ENCODE measurements at places on chromosomes 11 and 22.

DNA sequence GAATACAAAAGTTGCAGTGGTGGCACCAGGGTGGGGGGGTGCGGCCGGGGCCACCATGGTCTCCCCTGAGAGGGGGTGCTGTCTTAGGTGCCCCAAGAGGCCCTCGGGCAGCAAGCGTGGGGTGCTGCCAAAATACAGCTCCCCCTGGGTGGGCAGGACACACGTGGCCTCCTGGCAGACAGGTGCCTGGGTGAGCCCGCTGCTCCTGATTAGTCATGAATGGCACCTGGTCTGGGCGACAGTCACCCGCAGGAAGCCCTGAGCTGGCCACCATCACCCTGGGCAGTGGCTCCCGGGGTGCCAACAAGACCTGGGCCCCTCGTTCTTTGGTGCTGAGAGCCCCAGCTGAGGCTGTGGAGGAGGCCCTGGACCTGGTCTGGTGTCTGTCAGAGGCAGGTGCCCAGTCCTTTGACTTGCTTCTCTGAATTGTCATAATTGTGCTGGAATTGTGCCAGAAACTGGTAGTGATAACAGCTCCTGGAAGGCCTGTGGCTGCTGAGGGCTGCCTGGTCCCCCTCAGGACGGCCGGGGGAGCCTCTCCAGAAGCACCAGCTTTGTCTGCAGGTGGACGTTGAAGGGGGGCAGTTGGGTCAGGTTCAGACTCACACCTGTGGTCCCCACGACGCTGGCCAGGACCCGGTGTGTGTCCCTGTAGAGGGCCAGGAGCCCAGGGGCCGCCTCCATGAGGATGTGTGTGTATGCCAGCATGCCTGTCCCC is 14.8 kb downstream of the ALG12 start:
- no peak for DNase-seq

DNA sequence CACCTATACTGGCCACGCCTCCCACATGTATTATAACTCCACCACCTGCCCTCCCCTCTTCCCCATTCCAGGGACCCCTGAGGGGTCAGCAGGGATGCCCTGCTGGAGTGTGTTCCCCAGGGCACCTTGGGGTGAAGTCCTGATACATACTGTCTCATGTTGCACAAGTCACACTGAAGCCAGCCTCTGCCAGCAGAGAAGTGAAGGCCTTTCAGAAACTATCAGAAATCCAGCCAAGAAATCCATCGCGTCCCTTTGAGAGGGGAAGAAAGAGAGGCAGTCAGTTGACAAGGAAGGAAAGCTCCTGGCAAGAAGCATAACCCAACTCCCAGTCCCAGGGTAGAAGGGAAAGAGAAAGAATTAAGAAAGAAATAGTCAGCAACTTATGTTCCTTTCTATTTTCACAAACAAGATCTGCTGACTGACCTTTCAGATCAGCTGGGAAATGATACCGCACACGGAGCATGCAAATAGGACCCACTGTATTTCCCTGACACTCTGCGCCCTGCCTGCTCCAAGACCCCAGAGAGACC is 45.2 kb downstream of the SC5D start:
- no peak for DNase-seq

- DNase-seq: no peak
These were observed 48.9 kb downstream of the APOL1 start for GRCh38 chr22:36301851-36302250.

- no peak for DNase-seq
These were observed 18.3 kb upstream of the SHISAL1 start for GRCh38 chr22:44330744-44331660.

DNA sequence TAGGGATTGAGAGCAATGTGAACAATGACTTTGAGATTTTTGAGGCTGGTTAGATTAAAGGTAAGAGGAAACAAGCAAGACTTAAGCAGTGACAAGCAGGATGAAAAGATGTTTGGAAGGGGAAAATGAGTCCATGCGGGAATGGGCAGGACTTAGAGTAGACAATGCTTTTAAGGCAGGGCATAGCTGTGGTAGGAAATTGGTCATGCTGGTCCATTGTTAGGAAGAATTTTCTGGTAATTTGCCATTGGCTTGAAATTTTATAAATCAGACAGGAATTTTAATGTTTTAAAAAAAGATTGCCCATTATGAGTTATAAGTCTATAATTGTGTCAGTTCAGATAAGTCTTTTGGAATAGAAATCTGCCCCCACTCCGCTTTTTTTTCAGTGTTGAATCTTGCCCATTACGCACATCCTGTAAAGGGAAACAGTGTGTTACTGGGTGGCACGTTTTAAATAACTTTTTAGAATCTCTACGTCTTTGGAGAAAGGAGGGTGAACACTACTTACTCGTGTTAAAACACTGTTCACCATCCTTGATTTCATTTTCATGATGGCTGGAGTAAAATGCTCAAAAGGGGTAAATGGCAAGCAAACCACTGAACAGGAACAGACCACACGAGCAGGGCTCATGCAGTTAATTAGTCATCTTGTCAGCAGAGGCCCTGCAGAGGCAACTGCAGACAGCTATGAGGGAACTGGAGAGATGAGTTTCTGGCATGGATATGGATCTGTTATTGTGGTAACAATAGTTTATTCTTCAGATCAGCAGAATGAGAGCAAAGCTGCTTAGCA is 25.0 kb downstream of the SWAP70 start:
- DNase-seq: no peak

- no peak for DNase-seq
These were observed 163.1 kb downstream of the ETS1 start for GRCh38 chr11:128424271-128424711.

- DNase-seq: no peak
These were observed 25.9 kb upstream of the CCDC34 start for GRCh38 chr11:27388869-27389268.

GRCh38 chr11:78377625-78378418 is 39.8 kb downstream of the GAB2 start:
- no peak for DNase-seq

- no peak for DNase-seq
These were observed 2.7 kb downstream of the CADM1 start for GRCh38 chr11:115501502-115501892.

DNA sequence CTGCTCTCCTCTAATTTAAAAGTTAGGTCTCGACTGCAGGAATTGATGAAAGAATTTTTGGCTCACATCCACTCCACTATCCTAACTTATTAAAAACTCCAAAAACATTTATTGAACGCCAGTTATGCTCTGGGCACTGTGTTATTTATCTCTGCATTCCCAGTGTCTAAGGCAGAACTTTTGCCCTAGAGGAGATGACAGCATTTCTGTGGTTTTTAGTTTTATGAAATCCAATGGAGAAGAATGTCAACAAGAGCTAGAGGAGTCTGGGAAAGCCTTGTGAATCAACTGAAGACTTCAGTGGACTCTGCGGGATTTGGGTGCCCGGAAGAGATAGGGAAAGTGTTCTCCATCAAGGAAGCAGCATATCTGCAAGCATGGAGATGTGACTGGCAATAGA is 217.0 kb upstream of the PGR start:
- no peak for DNase-seq

- no peak for DNase-seq
These were observed 68.7 kb upstream of the GDPD4 start for GRCh38 chr11:77370217-77370616.

DNA sequence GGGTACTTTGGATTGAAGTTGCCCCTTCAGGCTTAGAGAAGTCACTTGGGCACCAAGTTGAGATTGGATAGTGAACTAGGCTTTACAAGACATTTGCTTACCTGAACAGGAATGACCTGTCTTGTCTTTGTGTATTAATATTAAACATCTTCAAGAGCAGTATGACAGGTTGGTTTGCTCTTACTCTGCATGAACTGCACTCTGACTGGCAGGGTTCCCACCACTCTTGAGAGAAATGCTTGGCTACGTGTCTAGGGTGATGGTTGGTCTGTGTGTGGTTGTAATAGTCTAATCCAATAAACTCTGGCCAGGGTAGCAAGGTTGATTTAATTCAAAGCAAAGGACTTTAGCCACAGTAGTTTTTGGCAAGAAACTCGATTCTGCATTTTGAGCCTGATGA is 20.1 kb upstream of the SPTBN2 start:
- DNase-seq: no peak

DNA sequence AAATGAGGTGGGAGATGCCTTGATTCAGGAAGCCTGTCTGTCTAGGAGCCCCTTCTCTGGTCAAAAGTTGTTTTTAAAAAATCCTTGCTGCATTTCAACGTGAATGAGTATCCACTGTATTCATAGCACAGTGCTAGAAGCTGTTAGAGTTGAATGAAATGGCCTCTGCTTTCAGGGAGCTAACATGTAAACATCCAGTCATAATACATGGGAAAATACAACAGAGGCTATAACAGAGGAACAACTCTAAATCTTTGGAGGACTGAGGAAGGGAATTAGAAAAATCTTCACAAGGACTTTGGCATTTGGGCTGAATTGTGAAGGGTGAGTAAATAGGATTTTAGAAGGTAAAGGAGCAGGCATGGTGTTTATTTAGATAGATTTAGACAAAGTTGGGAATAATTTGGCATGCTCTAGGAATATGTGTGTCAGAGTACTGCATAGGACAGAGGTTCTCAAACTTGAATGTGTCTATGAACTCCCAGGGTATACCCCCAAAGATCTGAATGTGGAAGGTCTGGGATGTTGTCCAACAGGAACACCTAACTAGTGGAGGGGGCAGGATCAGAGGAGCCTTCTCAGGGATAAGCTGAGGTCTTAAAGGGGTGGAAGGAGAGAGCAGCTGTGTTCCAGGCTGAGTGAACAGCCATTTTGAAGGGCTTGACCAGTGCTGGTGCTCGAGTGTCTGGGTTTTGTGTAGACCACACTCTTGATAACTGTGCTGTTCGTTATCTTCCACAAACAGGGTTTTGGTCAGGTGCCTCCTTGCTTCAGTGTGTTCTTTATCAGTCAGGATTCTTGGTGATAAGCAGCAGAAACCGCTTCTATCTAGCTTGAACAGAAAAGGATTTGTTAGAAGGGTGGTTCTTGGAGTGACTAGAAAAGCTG is 12.7 kb downstream of the SREBF2 start:
- no peak for DNase-seq

DNA sequence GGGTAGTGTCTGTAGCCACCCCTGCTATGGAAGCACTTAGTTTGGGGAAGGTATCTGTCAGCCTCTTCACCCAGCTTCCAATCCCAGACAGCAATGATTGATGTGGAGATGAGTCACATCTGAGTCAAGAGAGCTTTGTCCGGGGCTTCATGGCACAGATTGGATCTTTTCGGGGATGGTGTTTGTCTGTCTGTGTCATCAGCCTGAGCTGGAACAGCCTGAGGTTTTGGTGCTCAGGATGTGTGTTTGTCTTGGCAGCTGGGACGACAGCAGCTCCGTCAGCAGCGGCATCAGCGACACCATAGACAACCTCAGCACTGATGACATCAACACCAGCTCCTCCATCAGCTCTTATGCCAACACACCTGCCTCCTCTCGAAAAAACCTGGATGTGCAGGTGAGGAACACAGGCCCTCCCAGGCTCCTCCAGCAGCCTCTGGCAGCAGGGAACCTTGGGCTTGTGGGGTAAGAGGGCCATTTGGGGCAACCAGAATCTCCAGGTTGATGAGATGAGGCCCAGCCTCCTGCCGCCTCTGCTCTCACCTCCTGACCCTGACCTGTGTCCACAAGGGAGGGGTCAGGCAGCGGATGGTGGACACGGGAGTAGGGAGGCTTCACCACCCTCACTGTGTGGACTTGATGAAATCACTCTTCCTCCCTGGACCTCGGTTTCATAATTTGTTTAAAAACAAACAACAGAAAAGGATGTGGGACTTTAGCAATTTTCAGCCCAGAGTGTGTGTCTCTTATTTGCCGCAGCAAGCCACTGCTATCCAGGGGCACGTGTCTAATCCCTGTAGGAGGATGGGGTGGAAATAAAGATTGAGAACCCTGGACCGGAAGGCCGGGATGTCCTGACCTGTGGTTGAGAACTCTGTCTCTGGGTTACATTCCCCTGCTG is 124.3 kb downstream of the DBX1 start:
- DNase-seq: no peak

DNA sequence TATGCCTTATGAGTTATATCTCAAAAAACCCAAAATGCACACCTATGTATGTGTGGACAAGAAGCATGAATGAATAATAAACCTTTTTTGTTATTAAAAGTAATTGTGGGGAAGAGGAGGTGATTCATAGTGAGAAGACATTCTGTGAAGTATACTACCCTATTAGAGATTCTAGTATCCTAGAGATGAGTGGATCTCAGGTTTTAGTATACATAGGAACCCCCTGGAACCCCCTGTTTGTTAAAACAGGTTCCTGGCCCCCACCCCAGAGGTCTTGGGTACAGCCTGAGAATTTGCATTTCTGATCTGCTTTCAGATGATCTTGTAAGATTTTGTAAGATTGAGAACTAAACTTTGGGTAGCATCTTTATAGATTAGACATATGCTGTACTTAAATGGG is 17.5 kb downstream of the NUCB2 start:
- DNase-seq: no peak

DNA sequence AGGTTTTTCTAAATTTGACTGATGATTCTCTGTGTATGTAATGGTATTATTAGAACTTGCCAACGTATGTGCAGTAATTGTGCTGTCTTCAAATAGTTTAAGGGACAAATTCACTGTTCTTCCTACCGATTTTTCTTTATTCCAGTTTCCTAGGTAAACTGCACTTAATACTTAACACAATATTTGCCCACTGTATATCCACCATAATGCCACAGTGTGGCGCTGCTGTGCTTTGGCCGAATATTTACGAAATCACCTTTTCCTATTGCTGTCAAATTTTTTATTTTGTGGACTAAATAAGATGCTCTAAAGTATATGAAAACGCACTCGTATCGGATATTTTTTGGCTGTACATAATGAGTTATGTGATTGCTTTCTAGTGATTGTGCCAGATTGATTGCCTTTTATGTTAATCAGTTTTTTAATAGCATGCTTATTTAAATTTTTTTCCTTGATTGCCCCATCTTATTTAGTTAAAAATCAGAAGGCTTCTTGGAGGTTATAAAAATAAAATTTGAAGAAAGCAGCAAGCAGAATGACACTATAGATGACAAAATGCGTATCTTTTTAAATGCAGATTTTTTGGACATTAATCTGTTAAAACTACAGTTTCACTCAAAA is 10.5 kb downstream of the AASDHPPT start:
- DNase-seq: peak; percentile 34

DNA sequence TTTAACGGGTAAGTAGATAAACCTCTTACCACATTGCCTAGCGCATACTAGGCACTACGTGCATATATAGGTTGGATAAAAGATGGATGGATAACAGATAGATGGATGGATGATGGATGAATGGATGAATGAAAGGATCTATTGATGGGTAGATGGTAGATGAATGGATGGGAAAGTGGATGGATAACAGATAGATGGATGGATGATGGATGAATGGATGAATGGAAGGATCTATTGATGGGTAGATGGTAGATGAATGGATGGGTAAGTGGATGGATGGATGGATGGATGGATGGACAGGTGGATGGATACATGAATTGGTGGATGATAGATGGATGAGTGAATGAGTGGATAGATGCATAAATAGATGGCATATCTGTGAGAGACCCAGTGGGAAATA is 555.0 kb downstream of the MN1 start:
- no peak for DNase-seq
